ENCODE measurements at places on chromosomes 1 and 21.

GRCh38 chr1:226973898-226974543 is 33.9 kb downstream of the COQ8A start:
- no peak for DNase-seq

DNA sequence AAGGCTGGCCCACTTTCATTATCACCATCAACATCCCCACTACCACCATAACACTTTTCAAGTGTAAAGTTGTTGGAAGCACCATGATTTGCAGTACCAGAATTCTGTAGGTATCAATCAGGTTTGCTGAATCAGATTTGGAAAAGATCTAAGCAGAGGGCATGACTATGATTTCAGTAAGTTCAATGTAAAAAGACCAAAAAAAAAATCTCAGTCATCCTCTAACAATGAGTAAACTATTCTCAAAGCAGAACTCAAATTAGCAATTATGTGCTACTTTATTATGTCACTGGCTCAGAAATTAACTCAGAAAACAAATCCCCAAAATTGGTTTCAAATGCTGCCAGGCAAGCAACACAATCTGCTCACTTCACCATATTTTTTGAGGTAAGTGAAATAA is 187.8 kb upstream of the HP1BP3 start:
- DNase-seq, result no peak

DNA sequence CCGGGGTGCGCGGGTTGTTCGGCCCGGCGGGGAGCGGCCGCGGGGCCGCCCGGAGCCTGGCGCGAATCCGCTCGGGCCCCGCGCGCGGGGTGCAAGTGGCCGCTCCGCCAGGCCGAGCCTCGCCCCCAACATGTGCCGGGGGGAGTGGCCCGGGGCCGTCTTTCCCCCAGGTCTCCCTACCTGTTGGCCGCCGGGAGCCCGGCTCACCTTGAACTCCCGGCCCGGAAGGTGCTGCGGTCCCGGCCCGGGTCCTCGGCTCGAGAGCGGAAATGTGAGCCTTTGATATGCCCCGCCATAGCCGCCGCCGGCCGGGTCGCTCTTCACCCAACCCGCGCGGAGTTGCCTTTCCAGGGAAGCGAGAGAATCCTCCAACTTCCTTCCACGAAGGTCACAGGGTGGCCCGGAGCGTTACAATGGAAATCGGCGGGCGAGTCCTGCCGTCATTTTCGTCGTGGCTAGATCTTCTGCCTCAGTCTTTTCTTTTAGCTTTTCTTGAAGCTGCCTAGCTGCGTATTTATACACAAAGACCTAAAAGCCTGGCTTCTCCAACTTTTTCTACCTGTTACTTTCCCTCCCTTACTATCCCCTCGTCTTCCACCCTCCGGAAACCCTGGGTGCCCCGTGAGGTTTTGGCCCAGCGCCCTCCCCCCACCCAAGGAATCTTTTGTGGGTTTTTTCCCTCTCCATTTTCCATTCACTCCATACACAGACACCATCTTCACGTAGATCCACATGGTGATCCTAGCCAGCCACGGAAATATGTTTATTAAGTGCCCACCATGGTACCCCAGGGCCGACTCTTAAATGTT is 867 bp downstream of the PTGFRN start:
- DNase-seq, result no peak

GRCh38 chr1:47191940-47192457 is 2.2 kb upstream of the PDZK1IP1 start:
- no peak for DNase-seq

- DNase-seq, result no peak
Measured at GRCh38 chr1:166915042-166915441, 39.0 kb upstream of the TADA1 start.

- no peak for DNase-seq
Measured at GRCh38 chr1:15620155-15620545, 2.9 kb downstream of the DDI2 start.

Measured in activated CD8-positive, alpha-beta memory T cell treated with anti-CD3 and anti-CD28 coated beads for 1 hour (primary cell).